ENCODE measurements at places on chromosomes 5 and 9. TPM values are rescaled to one million over a fixed set of nuclear protein-coding genes. Genes with fewer than 3 reads are reported as not detected.

GRCh38 chr5:98103807-98104206 is 669.7 kb upstream of the RGMB start:
- DNase-seq: no peak

DNA sequence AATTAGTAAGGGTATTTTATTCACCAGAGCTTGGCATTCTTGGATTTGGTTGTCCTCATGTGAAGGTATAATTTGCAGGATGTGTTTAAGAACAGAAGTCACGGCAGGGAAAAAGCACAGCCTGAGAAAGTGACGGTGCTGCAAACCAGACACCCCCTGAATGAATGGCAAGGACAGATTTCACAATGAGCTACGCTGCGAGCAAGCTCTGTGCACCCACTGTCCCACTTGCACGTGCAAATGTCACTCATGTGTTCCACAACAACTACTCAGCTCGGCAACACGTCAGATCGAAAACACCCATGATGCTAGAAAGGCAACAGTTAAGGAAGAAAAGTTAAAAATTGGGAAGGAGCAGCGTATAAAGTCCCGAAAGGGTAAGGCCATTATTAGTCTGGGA is 168.9 kb downstream of the ROR2 start:
- no peak for DNase-seq

GRCh38 chr5:132423438-132423898 is 54.0 kb downstream of the SLC22A5 start:
- DNase-seq: no peak

DNA sequence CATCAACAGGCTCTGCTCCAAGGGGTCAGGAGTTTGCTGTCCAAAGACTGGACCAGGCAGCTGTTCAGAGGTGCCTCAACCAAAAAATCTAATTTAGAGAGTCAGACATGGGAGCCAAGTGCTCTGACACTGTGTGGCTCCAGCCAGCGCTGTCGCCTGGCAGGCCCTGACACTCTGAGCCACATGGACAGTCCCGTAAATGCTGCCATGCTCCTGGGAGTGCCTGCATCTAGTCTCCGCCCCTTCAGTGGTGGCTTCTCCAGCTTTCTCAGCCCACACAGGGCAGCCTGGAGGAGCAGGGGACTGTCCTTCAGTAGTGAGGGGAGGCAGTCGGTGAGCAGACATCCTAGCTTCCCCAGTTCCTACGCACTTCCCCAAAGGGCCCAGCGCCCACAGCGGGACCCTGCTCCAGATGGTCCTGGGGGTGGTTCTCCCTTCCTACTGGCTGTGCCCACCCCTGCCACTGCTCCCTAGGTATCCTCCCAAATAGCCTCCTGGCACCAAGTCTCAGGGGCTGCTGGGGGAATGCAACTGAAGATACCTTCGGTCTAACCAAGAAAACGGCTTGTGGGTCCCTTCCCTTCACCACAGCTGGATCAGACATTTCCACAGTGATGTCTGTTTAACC is 72.3 kb downstream of the SHC3 start:
- DNase-seq: no peak

DNA sequence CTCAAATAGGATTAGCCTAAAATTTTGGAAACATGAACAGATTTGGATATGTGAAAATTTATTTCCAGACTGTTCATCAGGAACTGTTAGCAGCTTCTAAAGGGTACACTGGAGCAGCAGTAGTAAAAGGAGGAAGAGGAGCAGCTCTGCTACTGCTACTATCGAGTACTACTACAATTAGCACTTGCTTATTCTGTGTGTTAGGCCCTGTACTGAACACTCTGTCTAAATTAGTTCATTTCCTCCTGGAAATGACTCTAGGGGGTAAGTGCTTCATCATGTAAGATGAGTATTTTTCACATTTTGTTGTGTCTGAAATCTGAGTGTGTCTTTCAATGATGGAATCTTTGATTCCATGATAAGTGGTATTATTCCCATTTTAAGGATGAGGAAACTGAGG is 9.8 kb downstream of the CD274 start:
- DNase-seq: no peak

GRCh38 chr5:41172012-41172411 is 41.3 kb downstream of the C6 start:
- DNase-seq: no peak

Gene PCA3
- 1.3 TPM for polyA plus RNA-seq

Measured in renal pelvis (tissue), 12 donors.